ENCODE measurements at places on chromosomes 4 and X.

DNA sequence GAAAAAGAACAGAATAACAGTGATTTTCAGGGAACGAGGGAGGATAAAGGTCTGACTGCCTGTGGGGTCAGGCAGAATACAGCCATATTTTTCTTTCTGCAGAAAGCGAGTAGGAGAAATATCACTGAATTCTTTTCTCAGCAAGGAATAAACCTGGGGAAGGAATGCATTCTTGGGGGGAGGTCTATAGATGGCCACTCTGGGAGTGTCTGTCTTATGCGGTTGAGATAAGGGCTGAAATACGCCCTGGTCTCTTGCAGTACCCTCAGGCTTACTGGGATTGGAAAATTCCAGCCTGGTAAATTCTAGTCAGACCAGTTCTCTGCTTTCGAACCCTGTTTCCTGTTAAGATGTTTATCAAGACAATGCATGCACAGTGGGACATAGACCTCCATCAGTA lies 26.3 kb downstream of the CNGA1 start:
- DNase-seq, result no peak

DNA sequence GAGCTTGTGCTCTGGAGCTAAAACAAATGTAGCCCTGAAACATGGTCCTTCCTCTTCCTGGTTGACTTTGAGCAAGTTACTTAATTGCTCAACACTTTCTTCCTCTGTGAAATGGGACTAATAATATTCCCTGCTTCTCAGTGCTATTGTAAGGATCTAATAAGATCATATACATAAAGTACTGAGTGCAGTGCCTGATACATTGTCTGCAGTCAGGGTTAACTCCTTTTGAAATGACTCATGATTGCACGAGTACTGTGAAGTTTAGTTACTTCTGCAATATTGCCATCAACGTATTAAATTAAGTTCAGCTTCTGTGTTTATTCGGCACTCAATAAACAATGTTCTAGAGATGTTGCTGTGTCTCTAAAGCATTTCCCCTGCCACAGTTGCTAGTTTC lies 91.8 kb upstream of the HPRT1 start:
- no peak for DNase-seq

- DNase-seq, result no peak
These were observed 20.1 kb upstream of the ADRA2C start for GRCh38 chr4:3745886-3746656.

GRCh38 chrX:72478853-72479252 lies 93.8 kb downstream of the HDAC8 start:
- no peak for DNase-seq

GRCh38 chr4:67546004-67546356 lies 677 bp upstream of the CENPC start:
- DNase-seq, result no peak

GRCh38 chr4:122403861-122404260 lies 25.1 kb downstream of the ADAD1 start:
- DNase-seq, result no peak

Data from hippocampal formation (tissue), 2 donors.